ENCODE measurements at places on chromosomes 2 and 18.

DNA sequence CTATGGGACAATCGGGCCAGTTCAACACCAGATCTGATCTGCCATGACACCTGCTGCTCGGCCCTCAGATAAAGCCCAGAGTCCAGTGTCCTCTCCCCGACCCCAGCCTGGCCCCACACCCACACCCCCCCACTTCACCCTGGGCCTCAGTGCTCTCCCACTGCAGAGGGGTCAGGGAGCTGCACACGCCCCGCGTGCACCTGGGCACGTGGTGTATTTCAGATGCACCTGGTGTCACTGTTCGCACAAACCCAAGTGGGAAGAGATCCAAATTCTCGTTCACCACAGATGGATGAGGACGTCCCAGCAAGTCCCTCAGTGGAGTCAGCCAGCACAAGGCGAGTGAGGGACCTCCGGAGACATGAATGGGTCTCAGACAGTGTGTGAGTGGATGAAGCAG is 161.3 kb downstream of the RTP5 start:
- DNase-seq = no peak

- peak; percentile 82 for DNase-seq
Observed at GRCh38 chr2:216316743-216317142, 55.5 kb downstream of the MARCHF4 start.

- DNase-seq = no peak
Observed at GRCh38 chr2:95313296-95314131, 16.4 kb downstream of the KCNIP3 start.

- DNase-seq = no peak
Observed at GRCh38 chr2:14322306-14322705, 310.2 kb upstream of the LRATD1 start.

- peak; percentile 21 for DNase-seq
Observed at GRCh38 chr2:149808556-149808955, 221.0 kb upstream of the MMADHC start.

Data from fibroblast of upper back skin (primary cell).